Endothelial cell of umbilical vein (primary cell): ENCODE measurements at places on chromosomes 2 and 18. TPM values are rescaled to one million over a fixed set of nuclear protein-coding genes. Genes with fewer than 3 reads are reported as not detected.

Gene SERPINB3
- polyA plus RNA-seq: not detected in 2 replicates

Gene DSEL
- 2.0 TPM in 2 replicates for polyA plus RNA-seq

Gene LIMS2
- polyA plus RNA-seq: 55.6 and 77.3 TPM in 2 replicates

Gene SKA1
- polyA plus RNA-seq: 6.9 and 8.7 TPM in 2 replicates

Gene MYCN
- 0.47 and 0.67 TPM in 2 replicates for polyA plus RNA-seq

Gene RAB1A
- polyA plus RNA-seq: 87.9 and 121 TPM in 2 replicates

Gene UNC80
- not detected in 2 replicates for polyA plus RNA-seq
